Thoracic aorta (tissue), 2 donors: ENCODE measurements at places on chromosomes 3 and 15. TPM values are rescaled to one million over a fixed set of nuclear protein-coding genes. Genes with fewer than 3 reads are reported as not detected.

The HRG gene
- not detected for total RNA-seq

The UROC1 gene
- total RNA-seq: not detected

The NUDT16 gene
- 41.2 TPM for total RNA-seq

The CLDN16 gene
- total RNA-seq: not detected

DNA sequence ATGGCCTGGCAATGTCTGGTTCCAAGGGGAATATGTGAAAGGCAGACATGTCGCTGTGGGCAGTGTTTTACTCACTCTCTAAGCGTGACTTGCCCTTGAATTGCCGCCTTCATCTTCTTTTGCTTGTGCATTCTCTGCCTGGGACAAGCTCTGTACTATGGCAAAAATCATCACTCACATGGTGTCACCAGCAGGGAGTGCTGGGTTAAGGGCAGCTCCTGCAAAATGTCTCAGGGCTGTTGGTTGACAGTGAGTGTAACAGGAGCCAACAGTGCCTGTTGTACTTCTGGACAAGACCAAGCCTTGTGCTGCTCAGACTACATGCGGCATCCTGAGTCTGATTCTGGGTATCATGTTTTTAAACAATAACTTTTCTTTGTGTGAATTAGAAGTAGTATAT, 45.3 kb upstream of the KY start:
- DNase-seq: no peak

GRCh38 chr15:81858586-81858985, 187.2 kb downstream of the MEX3B start:
- DNase-seq: no peak

GRCh38 chr3:11236588-11237461, 35.4 kb upstream of the ATG7 start:
- no peak for DNase-seq

DNA sequence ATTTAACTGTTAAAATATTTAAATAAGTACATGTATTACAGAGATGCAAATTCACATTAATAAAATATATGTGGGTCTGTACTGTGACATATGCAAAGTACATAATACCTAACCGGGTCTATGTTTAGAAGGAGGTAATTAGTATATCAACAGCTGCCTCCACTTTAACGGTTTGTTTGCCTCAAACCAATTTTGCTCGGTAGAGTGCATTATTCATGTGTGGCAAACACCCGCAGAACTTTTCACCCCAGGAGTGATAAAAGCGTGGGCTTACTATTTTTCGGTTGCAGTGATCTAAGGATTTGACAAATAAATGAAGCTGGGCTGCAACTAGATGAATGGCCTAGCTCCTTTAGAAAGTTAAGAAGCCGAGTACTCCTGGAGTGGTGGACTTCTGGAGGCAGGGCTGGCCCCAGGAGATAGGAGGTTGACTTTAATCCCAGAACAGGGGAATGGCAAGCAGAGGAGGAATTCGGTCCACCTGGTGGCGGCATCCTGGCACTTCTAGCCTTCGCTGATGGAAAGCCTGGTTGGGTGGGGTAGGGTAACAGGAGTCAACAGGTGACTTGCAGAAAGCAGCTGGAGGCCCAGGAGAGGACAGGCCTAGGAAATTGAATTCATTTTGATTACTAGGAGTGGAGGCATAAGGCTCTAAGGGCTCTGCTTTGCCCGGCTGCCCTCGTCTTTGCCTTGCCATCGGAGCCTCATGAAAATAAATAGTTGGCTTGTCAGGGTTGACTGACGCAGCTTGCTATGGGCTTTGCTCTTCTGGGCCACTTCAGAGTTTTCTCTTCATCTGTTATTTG, 2.4 kb downstream of the SLCO3A1 start:
- DNase-seq: no peak

DNA sequence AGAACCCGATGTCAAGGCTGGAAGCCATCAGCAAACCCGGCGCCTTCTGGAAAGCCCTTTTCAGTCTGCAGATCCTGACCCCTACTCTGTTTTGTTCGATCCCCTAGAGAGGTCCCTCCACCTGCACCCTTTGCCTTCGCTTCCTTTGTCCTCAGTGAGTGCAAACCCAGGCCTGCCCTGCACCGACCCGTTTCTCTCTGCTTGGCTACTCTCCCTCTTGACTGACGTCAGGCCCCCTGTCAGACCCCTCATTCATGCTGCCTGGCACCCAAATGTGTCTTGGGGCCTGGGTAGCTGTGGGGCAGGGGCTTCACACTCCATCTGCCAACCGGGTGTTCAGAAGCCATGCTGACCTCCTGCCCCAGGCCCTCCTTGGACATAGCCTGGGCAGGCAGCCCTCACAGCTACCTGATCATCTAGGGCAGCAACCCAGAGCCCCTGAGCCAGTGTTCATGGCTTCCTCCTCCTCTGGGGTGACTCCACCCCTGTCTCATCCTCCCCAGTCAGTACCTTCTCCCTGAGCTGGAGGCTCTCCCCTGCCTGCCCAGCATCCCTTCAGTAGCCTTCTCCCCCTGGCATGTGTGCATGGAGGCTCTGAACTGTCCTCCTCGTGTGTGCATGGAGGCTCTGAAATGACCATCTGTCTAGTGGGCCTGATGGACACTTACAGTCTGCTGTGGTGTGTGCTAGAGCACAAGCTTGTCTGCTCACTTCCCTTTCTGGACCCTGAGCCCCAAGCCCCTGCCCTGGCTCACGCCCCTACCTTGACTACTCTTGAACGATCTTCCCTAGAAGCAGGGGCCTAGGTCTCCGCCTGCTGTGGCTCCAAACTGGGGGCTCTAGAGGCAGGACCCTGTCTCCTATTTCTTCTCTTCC, 69.4 kb downstream of the EXOG start:
- no peak for DNase-seq

- DNase-seq: no peak
These were observed 15.4 kb downstream of the CCDC54 start for GRCh38 chr3:107392549-107393165.
